Sciatic nerve (tissue), 2 donors: ENCODE measurements at places on chromosomes 7 and 10.

DNA sequence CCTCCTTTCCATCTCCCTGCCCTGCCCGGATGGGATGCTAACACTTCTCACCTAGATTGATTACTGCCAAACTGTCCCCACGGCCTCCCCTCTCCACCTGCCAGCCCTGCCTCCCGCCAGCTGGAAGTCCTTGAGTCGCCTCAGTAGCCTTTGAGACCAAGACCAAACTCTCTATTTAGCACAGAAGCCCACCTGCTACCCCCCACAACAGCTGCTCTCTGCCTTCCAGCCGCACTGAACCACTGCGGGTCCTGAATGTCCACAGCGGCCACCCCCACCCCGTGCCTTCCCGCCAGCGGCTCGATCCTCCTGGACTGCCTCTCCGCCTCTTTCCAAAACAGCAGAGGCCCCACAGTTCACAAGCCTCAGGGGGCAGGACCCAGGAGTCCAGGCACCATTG is 39.0 kb downstream of the FKBP6 start:
- DNase-seq = no peak

GRCh38 chr7:22488643-22489462 is 11.1 kb downstream of the STEAP1B start:
- peak; percentile 82 for DNase-seq

DNA sequence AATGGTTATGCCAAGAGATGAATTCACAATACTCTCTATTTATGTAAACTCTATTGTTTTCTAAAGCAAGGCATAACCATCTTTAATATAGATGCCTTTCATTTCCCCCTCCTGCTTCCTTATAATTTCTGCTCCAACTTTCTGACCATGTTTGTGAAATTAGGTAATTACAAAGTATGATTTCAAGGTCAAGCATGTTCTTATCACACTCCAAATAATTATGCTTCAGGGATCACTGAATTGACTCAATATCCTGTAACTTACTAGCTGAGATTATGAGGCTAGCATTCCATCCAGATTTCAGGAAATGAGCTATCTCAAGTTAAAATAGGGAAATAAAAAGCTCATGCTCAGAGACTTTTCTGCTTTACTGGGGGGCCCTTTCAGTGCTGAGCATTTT is 655.9 kb upstream of the IGFBP3 start:
- no peak for DNase-seq

DNA sequence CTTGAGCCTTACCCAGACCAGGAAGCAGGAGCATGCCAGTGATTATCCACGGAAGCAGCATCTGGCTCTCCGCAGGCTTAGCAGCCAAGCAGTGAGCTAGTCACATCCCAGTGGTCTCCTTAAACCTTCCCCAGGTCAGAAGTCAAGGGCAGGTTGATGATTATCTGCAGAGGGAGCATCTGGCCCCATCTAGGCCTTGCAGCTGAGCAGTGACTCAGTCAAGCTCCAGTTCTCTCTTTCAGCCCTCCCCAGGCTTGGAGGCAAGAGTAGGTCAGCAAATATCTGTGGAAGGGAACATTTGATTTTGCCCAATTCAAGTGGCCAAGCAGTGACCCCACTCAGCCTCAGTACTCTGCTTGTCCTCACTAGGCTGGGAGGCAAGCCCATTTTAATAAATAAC is 61.6 kb downstream of the ANKRD7 start:
- DNase-seq = no peak

- no peak for DNase-seq
Measured at GRCh38 chr10:95356-96115, 39.7 kb upstream of the ZMYND11 start.

GRCh38 chr7:150746921-150747320 is 9.7 kb downstream of the GIMAP5 start:
- DNase-seq = no peak

- DNase-seq = no peak
Measured at GRCh38 chr10:14422431-14422830, 91.7 kb upstream of the FRMD4A start.

GRCh38 chr7:83362871-83363550 is 200.3 kb upstream of the PCLO start:
- DNase-seq = no peak

- peak; percentile 87 for DNase-seq
Measured at GRCh38 chr10:119209035-119209735, 1.8 kb downstream of the GRK5 start.

- DNase-seq = no peak
Measured at GRCh38 chr10:66792441-66792840, 133.4 kb upstream of the LRRTM3 start.

GRCh38 chr7:157565981-157566630 is 229.3 kb downstream of the DNAJB6 start:
- no peak for DNase-seq

GRCh38 chr7:80900583-80901576 is 18.0 kb downstream of the SEMA3C start:
- DNase-seq = no peak

DNA sequence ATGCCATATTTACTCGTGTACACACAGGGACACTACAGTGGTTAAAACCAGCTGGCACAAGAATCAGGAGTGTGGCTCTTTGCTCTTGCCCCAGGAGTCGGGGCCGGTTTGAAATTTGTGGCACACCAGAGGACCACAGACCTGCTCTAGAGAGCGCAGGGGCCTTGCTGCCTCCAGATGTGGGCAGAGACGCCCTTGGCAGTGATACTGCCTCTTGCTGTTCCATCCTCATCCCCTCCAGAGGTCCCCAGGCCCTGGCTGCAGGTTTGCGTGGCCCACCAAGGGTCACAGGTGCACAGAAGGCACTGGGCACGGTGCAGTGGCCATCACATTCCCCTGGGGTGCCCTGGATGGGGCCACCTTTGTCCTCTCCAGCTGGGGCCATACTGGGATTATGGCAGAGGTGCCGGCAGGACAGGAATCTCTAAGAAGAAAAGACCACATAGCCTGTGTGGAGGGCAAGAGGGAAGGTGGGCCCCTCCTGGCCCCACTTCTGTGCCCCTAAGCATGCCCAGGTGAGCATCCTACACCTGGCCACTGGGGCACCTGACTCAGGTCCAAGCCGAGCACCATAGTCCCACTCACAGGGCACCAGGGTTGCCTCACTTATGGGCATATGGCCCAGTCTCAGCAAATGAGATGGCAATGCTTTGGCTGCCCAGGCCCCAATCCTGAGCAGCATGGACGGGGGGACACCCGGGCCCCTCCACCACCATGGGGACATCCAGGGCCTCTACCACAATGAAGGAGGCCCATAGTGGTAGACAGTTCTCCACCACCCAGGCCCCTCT is 45.6 kb downstream of the FOXL3 start:
- no peak for DNase-seq

- no peak for DNase-seq
Measured at GRCh38 chr10:126133906-126134656, 237.7 kb downstream of the FANK1 start.

DNA sequence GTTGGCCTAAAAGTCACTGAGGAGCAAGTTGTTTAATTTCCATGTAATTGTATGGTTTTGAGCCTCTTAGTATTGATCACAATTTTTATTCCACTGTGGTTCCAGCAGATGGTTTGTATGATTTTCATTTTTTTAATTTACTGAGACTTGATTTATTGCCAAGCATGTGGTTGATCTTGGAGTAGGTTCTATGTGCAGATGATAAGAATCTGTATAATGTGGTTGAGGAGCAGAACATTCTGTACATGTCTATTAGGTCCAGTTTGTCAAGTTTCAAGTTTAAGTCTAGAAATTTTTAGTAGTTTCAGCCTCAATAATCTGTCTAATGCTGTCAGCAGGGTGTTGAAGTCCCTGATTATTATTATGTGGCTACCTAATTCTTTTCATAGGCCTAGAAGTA is 22.7 kb upstream of the ZWINT start:
- no peak for DNase-seq

DNA sequence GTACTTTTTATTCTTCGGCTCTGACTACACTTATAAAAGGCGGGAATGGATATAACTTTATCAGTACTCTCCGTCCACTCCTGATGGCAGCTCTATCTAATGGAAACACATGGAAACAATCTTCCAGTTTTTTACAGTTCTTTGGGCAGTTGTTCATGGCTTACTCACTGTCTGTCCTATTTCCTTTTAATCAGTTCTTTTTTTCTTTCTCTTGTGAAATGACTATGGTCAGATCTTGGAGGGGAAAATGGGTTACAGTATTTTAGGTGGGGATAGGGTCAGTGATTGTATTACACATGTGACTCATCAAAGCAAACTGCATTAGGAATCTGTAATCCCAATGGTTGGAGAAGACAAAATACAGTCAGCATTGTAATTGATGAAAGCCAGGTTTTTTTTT is 112.4 kb downstream of the BICC1 start:
- no peak for DNase-seq

DNA sequence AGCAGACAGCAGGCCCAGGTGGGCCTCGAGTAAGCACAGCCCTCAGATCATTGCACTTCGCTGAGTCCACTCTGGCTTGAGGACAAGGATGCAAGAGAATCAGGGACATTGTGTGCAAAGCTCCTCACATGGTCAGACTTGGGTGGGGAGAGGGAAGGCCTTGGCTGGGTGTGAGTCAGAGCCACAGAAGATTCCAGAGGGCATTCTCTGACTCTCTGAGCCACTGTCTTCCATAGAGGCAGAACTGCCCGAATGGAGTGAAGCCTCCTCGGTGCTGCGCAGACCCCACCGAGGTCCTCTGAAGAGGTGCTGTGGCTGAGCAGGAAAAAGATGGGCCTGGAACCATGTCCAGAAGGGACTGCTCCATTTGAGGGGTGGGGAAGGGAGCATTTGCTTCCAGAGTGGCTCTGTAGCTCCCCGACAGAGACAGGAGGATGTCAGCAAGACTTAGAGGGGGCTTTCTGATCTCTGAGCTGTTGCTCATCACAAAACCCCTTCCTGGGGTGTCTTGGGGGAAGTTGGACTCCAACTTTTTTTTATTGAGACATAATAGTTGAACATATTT is 120.8 kb downstream of the PTPN20 start:
- peak; percentile 53 for DNase-seq

GRCh38 chr7:134662871-134663205 is 16.2 kb downstream of the BPGM start:
- DNase-seq = no peak

- no peak for DNase-seq
Measured at GRCh38 chr7:23471106-23471859, 992 bp upstream of the IGF2BP3 start.

- no peak for DNase-seq
Measured at GRCh38 chr7:149367418-149368180, 93.3 kb downstream of the ZNF777 start.

DNA sequence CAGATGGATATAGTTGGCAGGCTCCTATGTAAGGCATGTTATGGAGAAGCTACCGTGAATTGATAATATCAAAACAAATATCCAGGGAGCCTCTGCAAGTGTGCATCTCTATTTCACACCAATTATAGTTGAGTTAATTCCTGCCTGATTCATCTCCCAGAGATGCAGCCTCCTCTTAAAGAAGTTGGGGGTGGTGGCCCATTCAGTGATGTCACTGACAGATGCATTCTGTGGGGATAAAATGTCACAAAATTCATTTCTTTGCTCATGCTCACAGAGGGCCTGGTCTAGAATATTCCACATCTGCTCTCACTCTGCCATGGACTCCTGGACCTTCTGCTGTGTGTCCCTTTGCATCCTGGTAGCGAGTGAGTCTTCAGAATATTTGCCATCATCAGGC is 189.1 kb upstream of the PRSS1 start:
- DNase-seq = no peak
